ENCODE measurements at places on chromosomes 2 and 18.

DNA sequence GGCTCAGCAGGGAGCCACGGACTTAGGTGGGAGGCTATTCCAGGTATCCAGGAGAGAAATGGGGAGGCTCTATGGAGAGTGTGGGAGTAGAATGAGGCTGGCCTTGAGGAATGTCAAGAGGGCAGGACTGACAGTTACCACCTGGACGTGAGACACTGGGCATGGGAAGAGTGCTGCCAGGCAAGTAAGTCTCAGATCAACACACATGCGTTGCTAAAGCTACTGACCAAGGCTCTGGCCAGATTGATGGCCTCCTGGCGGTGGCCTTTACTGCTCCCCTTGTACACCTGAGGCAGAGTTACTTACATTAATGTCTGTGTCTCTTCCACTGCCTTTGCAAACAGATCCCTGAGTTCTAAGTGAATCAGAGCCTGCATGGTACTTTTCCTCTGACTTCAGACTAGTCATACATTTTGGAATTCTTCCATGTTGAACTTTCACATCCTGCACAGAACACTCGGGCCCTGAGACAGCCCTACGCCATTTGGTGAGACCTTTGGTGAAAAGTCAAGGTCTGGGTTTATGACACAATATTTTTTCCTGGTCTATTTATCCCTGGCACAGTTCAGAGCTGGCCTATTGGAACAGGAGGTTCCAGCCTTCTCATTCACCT lies 398.8 kb upstream of the TRIB2 start:
- no peak for DNase-seq

GRCh38 chr18:78720456-78721237 lies 259.0 kb upstream of the SALL3 start:
- DNase-seq, result no peak

GRCh38 chr18:63550068-63550467 lies 7.9 kb downstream of the SERPINB12 start:
- DNase-seq, result no peak

DNA sequence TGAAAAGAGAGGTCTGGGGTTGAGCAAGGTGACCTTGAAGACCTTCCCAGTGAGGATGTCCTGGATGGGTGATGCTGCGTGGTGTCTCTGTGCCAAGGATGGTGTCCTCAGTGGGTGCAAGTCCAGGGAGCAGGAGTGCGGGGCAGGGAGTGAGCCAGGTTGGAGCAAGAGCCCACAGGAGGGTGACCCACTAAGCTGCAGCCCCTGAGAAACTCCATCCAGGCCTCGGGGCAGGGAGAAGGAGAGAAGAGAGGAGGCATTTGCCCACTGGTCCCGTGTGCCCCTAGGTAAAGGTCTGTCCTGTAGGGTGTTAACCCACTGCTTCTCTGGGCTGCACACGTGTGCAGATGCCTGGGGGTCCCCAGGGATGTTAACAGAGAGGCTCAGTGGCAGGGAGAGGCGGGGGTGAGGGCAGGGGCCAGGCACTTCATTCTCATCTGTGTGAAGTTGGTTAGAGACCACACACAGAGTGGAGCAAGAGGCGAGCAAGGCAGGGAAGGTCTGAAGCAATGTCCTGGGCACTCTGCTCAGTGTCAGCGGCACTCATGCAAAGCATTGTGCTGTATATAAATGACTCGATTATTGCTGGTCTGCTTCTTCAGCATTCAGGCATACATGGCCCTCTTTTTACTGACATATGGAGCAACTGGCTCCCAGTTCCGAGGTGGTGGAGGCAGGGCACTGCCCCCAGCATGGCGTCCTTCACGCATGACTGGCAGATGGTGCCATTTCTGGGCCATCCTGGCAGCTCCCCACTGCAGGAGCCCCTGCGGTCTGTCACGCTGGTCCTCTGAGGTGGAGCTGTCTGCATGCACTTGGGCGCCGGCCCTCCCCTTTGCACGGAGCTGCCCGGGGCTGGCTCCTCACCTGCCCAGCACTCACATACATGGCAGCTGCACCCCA lies 117.2 kb upstream of the HS6ST1 start:
- no peak for DNase-seq

GRCh38 chr2:170681311-170681710 lies 33.8 kb upstream of the SP5 start:
- no peak for DNase-seq

- no peak for DNase-seq
These were observed 10.4 kb upstream of the LRRFIP1 start for GRCh38 chr2:237616734-237617586.

- DNase-seq, result no peak
These were observed 564 bp upstream of the TTR start for GRCh38 chr18:31591113-31591512.

DNA sequence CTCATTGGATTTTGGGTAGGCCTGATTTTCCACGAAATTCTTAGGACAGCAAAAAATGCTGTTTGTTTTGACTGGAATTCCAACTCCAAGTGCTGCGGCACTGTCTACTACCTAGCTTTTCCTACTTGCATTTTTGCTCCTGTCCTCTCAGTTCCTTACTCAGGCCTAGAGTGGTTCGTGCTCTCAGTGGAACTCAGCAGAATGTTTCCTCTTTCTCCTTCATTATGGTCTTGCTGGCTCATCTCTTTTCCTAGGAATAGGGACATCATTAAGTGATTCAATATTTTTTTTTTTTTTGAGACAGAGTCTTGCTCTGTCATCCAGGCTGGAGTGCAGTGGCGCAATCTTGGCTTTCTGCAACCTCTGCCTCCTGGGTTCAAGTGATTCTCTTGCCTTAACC lies 37.9 kb downstream of the GEMIN6 start:
- no peak for DNase-seq

DNA sequence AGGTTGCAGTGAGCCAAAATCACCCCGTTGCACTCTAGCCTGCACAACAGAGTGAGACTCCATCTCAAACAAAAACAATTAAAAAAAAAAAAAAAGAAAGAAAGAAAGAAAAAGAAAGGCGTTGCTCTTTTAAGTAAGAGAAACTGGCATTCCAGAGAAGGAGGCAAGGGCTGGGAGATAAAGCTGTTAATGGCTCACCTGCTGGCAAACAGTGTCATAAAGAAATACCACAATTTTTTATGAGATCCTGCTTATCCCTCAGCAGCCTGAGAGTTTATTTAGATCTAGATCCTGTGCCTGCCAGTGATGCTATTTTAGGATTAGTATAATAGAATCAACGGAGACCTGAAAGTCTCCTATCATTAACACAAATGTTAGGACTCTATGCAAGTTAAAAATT lies 16.3 kb downstream of the SLC19A3 start:
- DNase-seq, result no peak

DNA sequence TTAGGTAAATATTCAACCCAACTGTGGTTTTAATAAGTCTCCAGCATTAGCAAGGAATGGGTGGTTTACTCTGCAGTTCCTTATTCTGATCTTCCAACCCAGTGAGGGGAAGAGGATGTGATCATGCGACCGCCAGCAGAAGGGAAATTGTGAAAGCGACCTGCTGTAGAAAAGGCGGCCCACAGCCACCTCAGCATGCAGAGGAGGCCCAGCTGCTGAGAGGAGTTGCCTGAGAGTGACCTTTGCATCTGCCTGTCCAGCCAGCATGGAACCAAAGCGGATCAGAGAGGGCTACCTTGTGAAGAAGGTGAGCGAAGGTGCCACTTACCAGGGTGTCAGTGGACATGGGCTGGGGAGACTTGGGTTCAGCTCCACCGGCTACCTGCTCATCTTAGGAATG lies at the start of gene PLEK:
Gene PLEK, plus strand, starts transcription at position 196 of the 400 bp plus-strand sequence. Its CDS starts 70 bp downstream, at position 266.
- no peak for DNase-seq

DNA sequence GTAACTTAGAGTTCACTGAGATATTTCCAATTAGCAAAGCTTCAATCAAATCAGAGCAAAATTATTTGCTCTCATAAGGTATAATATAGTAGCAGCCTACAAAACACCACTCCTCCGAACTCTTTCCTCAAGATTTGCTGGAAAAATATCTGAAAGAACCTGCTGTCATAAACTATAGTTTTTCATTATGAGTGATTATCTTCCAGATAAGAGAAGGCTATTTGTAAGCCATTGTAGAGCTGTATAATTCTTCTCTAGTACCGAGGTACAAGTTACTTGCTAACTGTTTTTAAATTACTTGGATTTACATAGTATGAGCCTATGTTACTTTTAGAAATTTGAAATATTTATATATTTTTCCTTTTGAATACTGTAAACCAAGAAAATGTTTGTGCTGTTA lies 2.1 kb downstream of the NDC80 start:
- DNase-seq, result no peak

DNA sequence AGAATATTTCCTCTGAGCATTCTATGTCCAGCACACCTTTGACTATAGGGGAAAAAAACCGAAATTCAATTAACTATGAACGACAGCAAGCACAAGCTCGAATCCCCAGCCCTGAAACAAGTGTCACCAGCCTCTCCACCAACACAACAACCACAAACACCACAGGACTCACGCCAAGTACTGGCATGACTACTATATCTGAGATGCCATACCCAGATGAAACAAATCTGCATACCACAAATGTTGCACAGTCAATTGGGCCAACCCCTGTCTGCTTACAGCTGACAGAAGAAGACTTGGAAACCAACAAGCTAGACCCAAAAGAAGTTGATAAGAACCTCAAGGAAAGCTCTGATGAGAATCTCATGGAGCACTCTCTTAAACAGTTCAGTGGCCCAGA lies 79.4 kb upstream of the FAM117B start:
- no peak for DNase-seq

DNA sequence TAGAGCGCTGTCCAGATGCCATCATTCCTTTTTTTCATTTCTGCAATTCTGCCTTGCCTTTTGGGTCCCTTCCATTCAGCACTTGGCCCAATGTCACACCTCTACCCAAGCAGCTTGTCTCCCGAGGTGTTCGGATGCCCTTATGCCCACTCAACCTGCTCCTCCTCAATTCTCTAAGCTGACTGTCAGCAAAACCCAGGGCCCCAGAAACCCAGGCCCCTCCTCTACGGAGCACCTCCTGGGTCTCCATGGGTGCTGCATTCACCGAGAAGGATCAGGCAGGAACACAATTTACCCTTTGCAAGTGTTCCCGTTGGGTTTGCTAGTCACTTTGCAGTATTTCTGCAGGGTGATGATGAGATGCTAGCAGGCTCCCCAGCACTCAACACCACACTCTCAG lies 86.7 kb upstream of the RAB6C start:
- DNase-seq, result no peak

GRCh38 chr2:7428454-7429204 lies 511.4 kb downstream of the RNF144A start:
- no peak for DNase-seq

DNA sequence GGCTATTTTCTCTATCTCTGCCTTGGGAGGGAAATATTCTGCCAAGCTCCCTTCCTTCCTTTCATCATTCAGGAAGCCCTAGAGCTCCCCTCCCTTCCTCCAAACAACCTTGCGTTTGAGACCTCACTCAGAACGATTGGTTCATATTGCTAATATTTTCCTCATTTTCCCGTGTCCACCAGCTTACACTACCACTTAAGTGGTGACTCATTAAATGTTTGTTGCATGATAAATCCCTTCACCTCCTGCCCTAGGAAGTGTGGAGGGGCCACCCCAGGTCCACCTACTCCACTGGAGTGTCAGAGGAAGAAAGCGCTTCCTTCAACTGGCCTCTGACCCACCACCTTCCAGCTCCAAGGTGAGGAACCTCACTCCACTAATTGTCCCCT lies 2.3 kb upstream of the LPIN2 start:
- no peak for DNase-seq

DNA sequence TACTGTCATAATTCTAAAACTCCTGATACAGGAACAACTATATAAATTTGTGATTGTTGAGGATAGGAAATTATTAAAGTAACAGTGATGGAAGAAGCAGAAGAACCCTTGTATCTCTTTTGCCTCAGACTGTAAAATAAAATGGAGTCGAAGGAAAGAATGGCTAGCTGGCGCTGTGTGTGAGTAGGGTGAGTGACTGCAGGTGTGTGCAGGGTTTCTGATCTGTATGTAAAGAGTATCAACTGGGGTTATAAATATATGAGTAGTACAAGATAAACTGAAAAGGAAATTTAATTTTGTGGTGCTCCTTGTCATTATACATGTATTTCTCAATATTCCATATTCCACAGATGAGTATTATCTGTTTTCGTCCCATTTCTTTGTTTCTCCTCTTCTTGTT lies 15.2 kb downstream of the POLI start:
- no peak for DNase-seq

GRCh38 chr18:55763805-55764204 lies 175.8 kb upstream of the TCF4 start:
- DNase-seq, result no peak

DNA sequence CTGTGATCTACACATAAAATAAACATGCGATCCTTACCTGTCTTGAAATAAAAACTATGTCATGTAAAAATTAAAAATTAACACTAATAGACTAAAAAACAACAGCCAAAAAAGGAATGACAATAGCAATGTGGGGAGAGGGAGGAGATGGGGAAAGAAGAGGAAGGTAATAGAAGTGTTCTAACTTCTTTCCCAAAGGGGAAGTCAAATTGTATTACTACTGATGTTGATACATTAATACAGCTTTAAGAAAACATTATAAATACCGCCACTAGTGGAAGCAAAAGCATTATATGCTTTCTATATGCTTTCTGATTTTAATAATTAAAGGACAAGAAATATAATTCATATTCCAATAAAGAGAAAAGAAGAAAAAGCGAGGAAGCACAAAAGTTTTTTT lies 22.2 kb downstream of the ZNF516 start:
- DNase-seq, result no peak

DNA sequence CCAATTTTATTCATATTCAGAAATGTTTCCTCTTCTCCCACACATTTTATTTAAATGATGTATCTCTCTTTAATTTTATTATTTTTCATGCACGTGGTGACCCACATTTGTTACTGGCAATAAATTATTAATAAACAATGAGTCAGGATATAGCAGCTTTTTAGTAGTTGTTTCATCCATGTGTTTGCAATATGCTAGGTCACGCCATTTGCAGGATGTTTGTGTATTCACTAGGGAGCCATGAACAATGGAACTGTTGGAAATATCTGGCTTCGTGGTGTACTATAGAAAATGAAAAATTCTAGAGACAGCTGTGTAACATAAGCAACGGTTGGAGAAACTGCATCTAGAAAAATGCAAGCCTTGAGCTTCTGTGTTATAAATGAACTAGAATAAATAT lies 176.0 kb upstream of the COL3A1 start:
- DNase-seq, result no peak

DNA sequence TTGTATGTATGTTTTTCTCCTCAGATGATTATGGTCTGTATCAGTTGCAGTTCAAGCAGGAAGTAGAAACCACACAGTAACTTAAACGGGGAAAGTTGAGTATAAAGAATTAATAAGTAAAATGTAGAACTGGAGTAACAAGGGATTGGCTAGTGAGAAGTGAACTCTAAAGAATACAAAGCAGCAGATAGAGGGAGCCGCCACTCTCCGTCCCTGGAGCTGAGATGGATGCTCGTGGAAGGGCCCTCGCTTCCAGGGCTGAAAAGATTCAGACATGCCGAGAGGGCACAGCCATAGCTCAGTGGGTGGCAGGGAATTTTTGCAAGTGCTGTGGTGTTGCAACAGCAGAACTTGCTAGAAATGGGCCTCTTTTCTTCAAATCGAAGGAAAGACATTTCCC lies 155.8 kb downstream of the COL6A3 start:
- DNase-seq, result no peak

- no peak for DNase-seq
These were observed 140.1 kb downstream of the PTGR3 start for GRCh38 chr18:75068682-75069435.
